ENCODE measurements at places on chromosomes 13 and 19. TPM values are rescaled to one million over a fixed set of nuclear protein-coding genes. Genes with fewer than 3 reads are reported as not detected.

The KLF2 gene
- 12.9 TPM for total RNA-seq

GRCh38 chr19:18879579-18880373 lies 16.2 kb downstream of the CERS1 start:
- no peaks in the 10 kb centered on the region for H3K36me3 ChIP-seq
- H3K27me3 ChIP-seq = no peaks in the 10 kb centered on the region
- no peak overlapping the region for H3K4me3 ChIP-seq
- DNase-seq = peak; percentile 87
- no peaks in the 10 kb centered on the region for H3K4me1 ChIP-seq
- no peak overlapping the region for H3K27ac ChIP-seq

The AP1M2 gene
- total RNA-seq = 172 TPM

DNA sequence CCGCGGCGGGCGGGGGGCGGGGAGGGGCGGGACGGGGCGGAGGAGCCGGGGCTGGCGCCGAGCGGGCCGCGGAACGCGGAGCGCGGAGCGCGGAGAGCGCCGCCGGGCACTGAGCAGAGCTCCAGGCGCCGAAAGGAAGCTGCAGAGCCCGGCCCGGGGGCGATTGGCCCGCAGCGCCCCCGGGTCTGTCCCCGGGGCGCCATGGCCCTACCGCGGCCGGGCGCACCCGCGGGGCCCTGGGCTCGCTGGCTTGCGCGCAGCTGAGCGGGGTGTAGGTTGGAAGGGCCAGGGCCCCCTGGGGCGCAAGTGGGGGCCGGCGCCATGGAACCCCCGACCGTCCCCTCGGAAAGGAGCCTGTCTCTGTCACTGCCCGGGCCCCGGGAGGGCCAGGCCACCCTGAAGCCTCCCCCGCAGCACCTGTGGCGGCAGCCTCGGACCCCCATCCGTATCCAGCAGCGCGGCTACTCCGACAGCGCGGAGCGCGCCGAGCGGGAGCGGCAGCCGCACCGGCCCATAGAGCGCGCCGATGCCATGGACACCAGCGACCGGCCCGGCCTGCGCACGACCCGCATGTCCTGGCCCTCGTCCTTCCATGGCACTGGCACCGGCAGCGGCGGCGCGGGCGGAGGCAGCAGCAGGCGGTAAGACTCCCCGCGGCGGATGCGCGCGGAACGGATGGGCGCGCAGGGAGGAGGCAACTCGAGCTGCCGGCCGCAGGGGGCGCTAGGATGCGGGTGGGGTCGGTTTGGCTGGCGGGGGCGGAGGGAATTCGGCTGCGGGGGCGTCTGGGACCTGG lies at the start of gene PDE4A:
TSS of gene PDE4A (plus strand) at position 95 of the 796 bp plus-strand sequence. CDS start at position 322, 227 bp downstream.
- H3K27ac ChIP-seq = no peak within 1 kb of the TSS
- peaks cover 18% of the 10 kb centered on the region for H3K4me1 ChIP-seq
- H3K36me3 ChIP-seq = no peaks in the 10 kb centered on the region
- peaks cover 58% of the 10 kb centered on the region for H3K27me3 ChIP-seq
- no peak for DNase-seq

GRCh38 chr13:36261011-36261410 lies 36.6 kb downstream of the CCDC169 start:
- H3K27ac ChIP-seq = no peak overlapping the region
- no peak for DNase-seq
- no peaks in the 10 kb centered on the region for H3K36me3 ChIP-seq
- no peak overlapping the region for H3K4me3 ChIP-seq
- H3K4me1 ChIP-seq = no peaks in the 10 kb centered on the region

DNA sequence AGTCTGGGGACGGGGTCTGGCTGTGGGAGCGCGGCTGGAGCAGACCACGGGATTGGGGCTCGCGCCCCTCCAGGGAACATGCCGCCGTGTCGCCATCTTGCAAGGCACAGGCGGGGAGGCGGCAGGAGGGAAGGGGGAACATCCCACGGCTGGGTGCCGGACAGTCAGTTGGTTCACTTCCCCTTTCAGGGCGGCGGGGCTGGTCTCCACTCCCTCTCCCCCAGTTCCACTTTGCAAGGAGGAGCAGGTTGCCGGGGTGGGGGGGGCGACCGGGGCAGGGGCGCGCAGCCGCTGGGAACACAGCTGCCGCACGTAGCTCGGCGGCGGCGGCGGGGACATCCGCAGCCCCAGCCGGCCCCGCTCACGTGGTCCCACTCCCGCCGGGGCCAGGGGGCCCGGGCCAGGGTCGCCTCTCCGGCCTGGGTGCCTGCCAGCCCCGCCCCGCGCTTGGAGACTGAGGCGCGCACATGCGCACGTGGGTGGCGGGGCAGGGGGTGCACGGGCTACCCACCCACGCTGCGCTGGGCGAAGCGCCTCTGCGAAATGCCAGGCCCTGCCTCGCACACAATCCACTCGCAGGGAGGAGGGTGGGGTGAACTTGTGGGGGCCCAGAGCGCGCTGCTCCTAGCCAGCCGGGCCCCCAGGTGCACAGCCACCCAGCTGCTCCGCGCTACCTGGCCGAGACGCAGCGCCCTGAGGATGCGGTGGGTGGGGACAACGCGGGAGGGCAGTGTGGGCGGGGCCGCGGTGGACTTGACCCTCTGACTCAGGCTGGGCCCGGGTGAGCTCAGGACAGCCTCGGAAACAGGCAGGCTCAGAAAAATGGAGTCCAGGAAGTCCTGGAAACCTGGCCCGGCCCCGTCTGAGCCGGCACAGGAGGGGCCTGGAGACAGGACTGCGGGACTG lies 6.4 kb downstream of the KLF16 start:
- no peaks in the 10 kb centered on the region for H3K27me3 ChIP-seq
- peaks cover 60% of the 10 kb centered on the region for H3K4me1 ChIP-seq
- no peaks in the 10 kb centered on the region for H3K36me3 ChIP-seq
- peak overlapping the region; percentile 98 for H3K27ac ChIP-seq
- peak overlapping the region; percentile 45 for H3K4me3 ChIP-seq
- peak; percentile 95 for DNase-seq

GRCh38 chr13:72181661-72182060 lies 314.7 kb upstream of the DACH1 start:
- peaks cover 4% of the 10 kb centered on the region for H3K4me1 ChIP-seq
- H3K27ac ChIP-seq = no peak overlapping the region
- H3K27me3 ChIP-seq = no peaks in the 10 kb centered on the region

The TUBB4A gene
- 0.44 TPM for total RNA-seq

GRCh38 chr19:27792576-27793127 lies 1420.3 kb downstream of the UQCRFS1 start:
- H3K4me1 ChIP-seq = peaks cover 4% of the 10 kb centered on the region
- peak overlapping the region; percentile 58 for H3K4me3 ChIP-seq
- H3K27me3 ChIP-seq = no peaks in the 10 kb centered on the region
- H3K36me3 ChIP-seq = no peaks in the 10 kb centered on the region
- H3K27ac ChIP-seq = peak overlapping the region; percentile 80

GRCh38 chr19:41991025-41991424 lies 3.0 kb downstream of the ATP1A3 start:
- H3K4me1 ChIP-seq = no peaks in the 10 kb centered on the region
- H3K27ac ChIP-seq = no peak overlapping the region

The CBARP gene
- total RNA-seq = 0.48 TPM
